ENCODE measurements at places on chromosomes 4 and X. TPM values are rescaled to one million over a fixed set of nuclear protein-coding genes. Genes with fewer than 3 reads are reported as not detected.
A peak's percentile ranks its signal among the peaks of the same experiment; 100 is the strongest.

Gene NSG1
- total RNA-seq: 0.86 TPM

DNA sequence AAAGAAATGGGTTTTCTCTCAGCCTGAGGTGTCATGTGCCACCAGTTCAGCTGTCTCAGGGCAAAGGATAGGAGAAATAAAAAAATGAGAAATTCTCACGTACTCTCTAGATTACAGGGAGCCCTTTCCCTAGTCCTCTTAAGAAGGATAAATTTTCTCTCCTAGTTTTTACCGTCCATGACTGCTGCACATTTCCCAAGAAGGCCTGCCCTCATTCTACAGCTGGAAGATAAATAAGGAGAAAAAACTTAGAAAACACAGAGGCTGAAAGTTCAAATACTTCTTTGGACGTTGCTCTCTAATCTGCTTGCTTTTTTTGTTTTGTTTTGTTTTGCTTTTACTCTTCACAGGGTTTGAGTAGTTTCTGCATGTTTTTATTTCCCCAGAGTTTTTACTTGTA, 211.9 kb downstream of the DCAF12L2 start:
- no peaks in the 10 kb centered on the region for H3K27me3 ChIP-seq
- H3K4me3 ChIP-seq: no peak overlapping the region
- no peak for DNase-seq
- no peaks in the 10 kb centered on the region for H3K36me3 ChIP-seq
- no peaks in the 10 kb centered on the region for H3K4me1 ChIP-seq
- no peak overlapping the region for H3K27ac ChIP-seq

DNA sequence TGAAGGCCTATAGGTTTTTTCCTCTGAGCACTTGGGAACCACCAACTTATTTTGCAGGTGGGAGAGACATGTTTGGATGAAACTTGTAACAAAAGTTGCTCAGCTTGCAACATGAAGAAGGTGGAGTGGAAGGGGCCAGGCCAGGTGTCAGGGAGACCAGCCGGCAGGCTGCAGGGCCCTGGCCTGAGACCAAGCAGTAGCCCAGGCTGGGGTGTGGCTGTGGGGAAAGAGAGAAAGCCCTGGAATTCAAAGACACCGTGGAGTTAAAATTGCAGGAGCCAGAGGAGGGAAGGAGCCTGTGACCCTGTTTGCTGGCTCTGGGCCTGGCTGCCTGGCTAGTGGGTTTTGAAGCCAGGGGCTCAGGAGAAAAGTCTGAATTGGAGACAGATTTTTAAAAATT, 43.4 kb downstream of the EFNB1 start:
- H3K27me3 ChIP-seq: no peaks in the 10 kb centered on the region
- DNase-seq: no peak
- H3K27ac ChIP-seq: no peak overlapping the region
- H3K36me3 ChIP-seq: no peaks in the 10 kb centered on the region

- H3K27ac ChIP-seq: no peak overlapping the region
- no peaks in the 10 kb centered on the region for H3K27me3 ChIP-seq
- DNase-seq: no peak
- no peak overlapping the region for H3K4me3 ChIP-seq
- no peaks in the 10 kb centered on the region for H3K36me3 ChIP-seq
- no peaks in the 10 kb centered on the region for H3K4me1 ChIP-seq
Measured at GRCh38 chr4:139802931-139803330, 137.3 kb downstream of the MGST2 start.

- H3K4me1 ChIP-seq: no peaks in the 10 kb centered on the region
- H3K27me3 ChIP-seq: no peaks in the 10 kb centered on the region
- no peak overlapping the region for H3K27ac ChIP-seq
- DNase-seq: no peak
- H3K4me3 ChIP-seq: no peak overlapping the region
Measured at GRCh38 chrX:44550563-44550962, 7.9 kb upstream of the FUNDC1 start.

DNA sequence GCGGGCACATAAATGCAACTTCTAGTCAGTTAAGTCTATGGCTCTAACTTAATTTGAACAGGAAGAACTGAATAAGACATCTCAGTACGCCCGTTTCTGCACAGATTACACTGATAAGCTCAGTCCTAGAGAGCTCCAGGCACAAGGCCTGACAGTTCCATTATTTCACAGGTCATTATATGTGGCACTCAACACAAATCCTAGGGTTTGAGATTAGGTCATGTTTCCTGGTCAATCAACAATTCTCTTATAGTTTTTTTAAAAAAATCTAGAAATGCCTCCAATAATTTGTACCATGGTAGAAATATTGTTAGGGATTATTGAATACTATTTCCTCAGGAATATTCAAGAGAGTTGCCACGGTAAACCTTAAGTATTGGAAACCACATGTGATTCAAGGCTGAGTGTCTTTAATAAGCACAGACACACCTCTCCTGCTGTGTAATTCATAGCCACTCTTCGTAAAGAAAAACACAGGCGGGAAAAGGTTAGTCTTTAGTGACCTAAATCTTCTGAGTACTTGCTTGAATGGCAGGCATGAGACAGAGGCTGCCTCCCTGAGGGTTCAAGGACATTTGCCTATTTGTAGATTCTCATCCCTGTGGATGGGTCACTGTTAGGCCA, 342.9 kb upstream of the ADGRL3 start:
- no peaks in the 10 kb centered on the region for H3K27me3 ChIP-seq
- H3K27ac ChIP-seq: no peak overlapping the region
- no peak overlapping the region for H3K4me3 ChIP-seq
- H3K4me1 ChIP-seq: no peaks in the 10 kb centered on the region
- no peak for DNase-seq

GRCh38 chr4:86366920-86367319, 7.1 kb upstream of the MAPK10 start:
- no peaks in the 10 kb centered on the region for H3K36me3 ChIP-seq
- H3K4me1 ChIP-seq: peaks cover 11% of the 10 kb centered on the region
- no peak for DNase-seq
- no peak overlapping the region for H3K27ac ChIP-seq
- H3K4me3 ChIP-seq: no peak overlapping the region
- H3K27me3 ChIP-seq: no peaks in the 10 kb centered on the region

DNA sequence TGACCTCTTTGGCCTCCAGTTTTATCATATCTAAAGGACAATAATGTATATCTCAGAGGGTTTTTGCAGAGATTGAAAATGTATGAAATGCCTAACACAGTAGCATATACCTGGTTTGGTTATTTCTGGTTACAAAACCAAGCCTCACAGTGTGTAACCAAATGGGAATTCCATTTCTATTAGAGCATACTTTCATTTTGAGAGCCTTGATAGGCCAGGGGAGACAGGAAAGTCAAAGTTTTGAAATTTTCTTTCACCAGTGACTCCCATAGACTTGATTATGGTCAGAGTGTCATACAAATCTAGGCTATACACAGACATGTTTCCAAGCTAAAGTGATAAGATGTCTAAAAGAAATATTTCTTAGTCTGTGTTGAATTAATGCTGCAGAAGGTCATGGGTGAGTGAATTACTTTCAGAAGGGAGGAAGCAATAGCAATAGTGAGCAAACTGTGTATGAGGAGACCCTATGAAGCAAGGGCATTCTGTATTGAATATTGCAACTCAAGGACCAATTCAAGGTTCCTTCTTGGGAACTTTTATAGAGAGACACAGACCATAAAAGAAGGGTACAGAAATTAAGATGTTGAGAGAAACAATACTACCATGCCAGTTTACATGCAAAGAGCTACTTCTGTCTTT, 151.1 kb downstream of the PDE5A start:
- no peaks in the 10 kb centered on the region for H3K27me3 ChIP-seq
- no peak overlapping the region for H3K4me3 ChIP-seq
- peaks cover 22% of the 10 kb centered on the region for H3K36me3 ChIP-seq
- no peak overlapping the region for H3K27ac ChIP-seq

DNA sequence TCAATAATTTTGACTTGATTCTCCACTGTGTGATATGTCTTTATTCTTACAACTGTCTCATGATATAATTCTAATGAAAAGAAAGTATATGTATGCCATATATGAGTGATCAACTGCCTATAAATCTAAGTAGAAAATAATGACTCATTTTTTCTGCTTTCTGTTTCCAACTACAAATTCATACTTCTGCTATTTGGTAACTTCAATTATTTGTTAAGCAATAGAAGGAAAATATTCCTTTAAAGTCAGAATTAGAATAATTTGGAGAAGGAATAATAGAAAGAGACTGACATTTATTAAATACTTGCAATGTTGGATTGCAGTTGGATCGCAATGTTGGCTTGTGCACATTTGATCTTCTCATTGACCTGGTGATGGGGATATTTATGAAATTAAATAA, 204.2 kb upstream of the PACRGL start:
- peaks cover 26% of the 10 kb centered on the region for H3K4me1 ChIP-seq
- H3K36me3 ChIP-seq: peaks cover 25% of the 10 kb centered on the region
- H3K4me3 ChIP-seq: no peak overlapping the region
- H3K27me3 ChIP-seq: no peaks in the 10 kb centered on the region
- DNase-seq: peak; percentile 46

- no peaks in the 10 kb centered on the region for H3K36me3 ChIP-seq
- no peak overlapping the region for H3K4me3 ChIP-seq
- no peaks in the 10 kb centered on the region for H3K4me1 ChIP-seq
- no peak overlapping the region for H3K27ac ChIP-seq
Measured at GRCh38 chr4:3688018-3688998, 77.9 kb upstream of the ADRA2C start.

GRCh38 chrX:126836186-126836585, 16.7 kb downstream of the PRR32 start:
- no peaks in the 10 kb centered on the region for H3K4me1 ChIP-seq
- H3K27me3 ChIP-seq: no peaks in the 10 kb centered on the region
- no peak overlapping the region for H3K27ac ChIP-seq
- no peaks in the 10 kb centered on the region for H3K36me3 ChIP-seq
- DNase-seq: no peak

DNA sequence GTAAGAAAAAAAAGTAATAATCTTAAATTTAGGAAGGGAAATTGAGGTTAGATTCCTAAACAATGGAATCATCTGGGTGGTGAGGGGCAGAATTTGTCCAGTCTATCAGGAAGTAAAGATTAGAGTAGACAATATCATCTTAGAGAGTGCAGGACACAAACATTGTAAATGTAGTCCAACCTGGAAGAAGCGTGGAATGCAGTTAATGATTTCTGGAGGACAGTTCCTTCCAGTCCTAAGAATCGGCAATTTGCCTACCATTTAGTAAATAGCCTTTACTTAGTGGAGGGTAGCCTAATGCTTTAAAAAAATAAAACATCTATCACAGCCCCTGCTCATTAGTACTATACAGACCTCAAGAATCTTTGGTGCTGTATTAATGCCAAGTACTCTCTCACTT, 147.5 kb upstream of the TTC29 start:
- no peak overlapping the region for H3K4me3 ChIP-seq
- H3K36me3 ChIP-seq: no peaks in the 10 kb centered on the region
- H3K27ac ChIP-seq: no peak overlapping the region
- DNase-seq: no peak
- H3K4me1 ChIP-seq: peaks cover 14% of the 10 kb centered on the region

Gene NAT8L
- 0.38 TPM for total RNA-seq

- peaks cover 5% of the 10 kb centered on the region for H3K27me3 ChIP-seq
- DNase-seq: peak; percentile 76
- 0 out of 2 replicates have a peak overlapping the region, but pooled peaks have one; percentile 7 for H3K4me3 ChIP-seq
- H3K36me3 ChIP-seq: no peaks in the 10 kb centered on the region
- H3K4me1 ChIP-seq: peaks cover 26% of the 10 kb centered on the region
Measured at GRCh38 chr4:172998527-172999469, 169.8 kb upstream of the GALNT7 start.

- no peaks in the 10 kb centered on the region for H3K36me3 ChIP-seq
- no peak overlapping the region for H3K4me3 ChIP-seq
- H3K27ac ChIP-seq: no peak overlapping the region
- DNase-seq: no peak
- H3K4me1 ChIP-seq: no peaks in the 10 kb centered on the region
Measured at GRCh38 chr4:181541396-181541795, 701.8 kb upstream of the TENM3 start.
